ENCODE measurements at places on chromosomes 16 and 17.
A peak's percentile ranks its signal among the peaks of the same experiment; 100 is the strongest.

GRCh38 chr17:45425125-45425983 is 7.3 kb downstream of the ARHGAP27 start:
- no peak for DNase-seq

GRCh38 chr17:39095309-39095686 is 56.1 kb downstream of the PLXDC1 start:
- no peak for DNase-seq

GRCh38 chr17:8062807-8063483 is 24.1 kb downstream of the ALOX15B start:
- DNase-seq, result no peak

DNA sequence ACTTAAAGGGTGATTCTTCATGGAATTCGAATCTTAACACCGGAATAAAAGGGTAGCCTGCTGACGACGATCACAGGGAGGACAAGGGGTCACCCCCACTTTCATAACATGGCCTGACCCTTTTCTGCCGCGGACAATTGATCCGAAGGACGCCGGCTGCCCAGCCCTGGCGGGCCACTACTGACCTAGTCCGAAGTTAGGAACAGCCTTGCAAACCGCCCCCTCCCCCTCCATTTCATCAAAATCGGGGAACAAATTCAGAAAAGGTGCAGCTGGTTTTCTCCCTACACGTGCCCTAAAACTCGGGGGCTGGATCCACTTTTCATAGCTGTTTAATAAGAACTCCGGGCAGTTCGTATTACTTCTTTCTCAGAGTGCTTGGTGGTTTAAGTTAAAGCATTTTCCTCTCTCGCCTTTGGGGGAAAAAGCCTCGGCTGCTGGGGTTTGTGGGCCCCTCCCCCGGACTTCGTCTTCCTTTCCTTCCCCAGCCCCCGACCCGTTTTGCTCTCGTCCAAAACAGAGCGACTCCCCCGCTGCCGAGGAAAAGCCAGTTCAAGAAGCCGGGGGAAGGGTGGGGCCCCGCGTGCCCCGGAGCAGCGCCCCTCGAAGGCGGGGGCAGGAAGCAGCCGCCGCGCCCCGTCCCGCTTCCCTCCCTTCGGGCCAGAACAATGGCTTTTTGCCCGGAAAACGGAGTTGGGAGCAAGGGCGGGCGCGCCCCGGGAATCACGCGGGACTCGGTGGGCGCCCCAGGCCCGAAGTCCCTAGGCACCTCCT is 641 bp upstream of the CBX2 start:
- no peak for DNase-seq

DNA sequence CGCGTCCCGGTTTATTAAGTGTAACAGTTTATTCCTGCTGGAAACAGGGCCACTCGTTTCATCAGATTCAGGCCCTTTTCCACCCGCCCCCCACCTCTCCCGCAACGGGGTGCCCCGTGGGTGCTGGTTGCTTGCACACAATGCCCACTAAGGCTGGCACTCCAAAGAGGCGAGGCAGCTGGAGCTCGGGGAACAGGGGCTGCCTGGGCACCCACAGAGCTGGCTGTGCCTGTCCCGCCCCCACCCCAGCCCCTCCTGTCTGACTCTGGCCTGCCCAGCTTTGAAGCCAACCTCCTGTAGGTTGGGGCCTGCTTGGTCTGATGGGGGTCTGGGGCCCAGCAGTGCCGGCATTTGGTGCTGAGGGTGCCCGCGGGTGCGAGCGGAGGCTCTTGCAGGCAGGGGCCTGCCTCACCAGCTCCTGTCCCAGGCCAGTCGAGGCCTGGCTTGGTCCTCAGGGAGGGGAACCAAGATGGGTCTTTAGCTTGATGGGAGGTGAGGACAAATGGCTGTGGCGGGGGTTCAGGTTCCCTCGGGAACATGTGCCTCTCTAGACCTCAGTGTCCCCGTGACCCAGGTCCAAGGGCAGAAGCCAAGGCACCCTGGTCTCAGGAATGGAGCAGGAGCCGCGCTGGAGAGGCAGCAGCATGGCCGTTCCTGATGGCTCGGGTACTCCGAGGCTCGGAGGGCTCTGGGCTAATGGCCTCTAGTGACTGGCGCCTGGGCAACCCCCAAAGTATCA is 20.1 kb downstream of the MYBBP1A start:
- DNase-seq, result no peak

GRCh38 chr16:17970816-17971331 is 365.7 kb downstream of the NPIPA8 start:
- no peak for DNase-seq

GRCh38 chr17:20998571-20999043 is 44.2 kb downstream of the USP22 start:
- no peak for DNase-seq

GRCh38 chr16:35687071-35687470 is 2227.7 kb downstream of the TP53TG3F start:
- no peak for DNase-seq

DNA sequence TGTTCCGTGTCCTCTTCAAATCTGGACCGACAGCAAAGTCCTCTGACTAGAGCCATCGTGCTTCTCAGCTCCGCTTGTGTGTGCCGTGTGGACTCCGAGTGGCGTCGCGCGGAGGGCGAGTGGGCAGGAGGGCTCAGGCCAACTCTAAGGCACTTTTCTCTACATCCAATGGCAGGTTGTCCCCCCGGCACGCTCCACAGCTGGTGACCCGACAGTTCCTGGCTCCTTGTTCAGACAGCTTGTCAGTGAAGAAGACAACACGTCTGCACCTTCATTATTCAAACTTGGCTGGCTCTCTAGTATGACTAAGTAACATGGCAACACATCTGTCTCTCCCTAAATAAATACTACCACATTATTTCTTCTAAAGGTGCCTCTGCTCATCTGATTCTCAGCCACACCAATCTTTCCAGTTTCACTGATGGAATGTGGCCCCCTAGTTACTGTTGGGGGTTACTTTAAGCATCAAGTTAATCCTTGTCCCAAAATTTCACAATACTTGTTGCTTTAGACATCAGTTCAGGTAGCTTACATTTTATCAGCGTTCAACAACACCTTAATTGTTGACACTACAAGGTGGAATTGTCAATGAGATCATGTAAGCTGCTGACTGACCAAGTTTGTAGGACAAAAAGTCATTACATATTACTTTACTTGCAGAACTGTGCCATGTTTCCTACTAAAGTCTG is 15.4 kb downstream of the COG1 start:
- DNase-seq, result no peak

DNA sequence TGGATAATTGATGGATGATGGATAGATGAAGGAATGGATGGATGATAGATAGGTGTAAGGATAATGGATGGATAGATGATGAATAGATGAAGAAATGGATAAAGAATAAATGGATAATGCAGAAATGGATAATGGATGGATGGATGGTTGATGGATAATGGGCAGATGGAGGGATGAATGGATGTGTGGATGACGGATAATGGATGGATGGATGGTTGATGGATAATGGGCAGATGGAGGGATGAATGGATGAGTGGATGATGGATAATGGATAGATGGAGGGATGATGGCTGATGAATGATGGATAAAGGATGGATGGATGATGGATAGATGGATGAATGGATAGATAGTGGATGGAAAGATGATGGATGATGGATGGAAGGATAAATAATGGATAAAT is 239.2 kb downstream of the KATNIP start:
- no peak for DNase-seq

DNA sequence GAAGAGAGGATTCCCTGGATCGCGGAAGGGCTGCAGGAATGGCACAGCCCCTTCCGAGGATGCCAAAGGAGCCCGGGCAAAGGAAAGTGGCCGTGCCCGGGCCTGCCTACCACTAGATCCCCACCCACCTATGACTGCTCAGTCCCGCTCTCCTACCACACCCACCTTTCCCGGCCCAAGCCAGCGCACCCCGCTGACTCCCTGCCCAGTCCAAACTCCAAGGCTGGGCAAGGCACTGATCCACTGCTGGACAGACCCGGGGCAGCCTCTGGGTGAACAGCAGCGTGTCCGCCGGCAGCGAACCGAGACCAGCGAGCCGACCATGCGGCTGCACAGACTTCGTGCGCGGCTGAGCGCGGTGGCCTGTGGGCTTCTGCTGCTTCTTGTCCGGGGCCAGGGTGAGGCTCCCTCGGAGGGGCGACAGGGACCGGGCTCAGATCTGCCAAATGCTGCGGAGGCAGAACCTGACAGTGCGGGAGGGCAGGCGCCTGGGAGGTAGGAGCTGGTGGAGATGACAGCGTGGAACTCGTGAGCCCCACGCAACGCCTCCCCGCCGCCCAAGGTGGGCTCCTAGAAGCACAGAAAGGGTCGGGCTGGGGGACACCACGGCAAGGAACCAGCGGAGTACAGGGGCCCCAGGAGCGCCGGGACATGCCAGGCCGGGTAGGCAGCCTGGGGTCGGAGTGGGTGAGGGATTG is at the start of gene CES2:
Gene CES2, plus strand, starts transcription at position 203 of the 698 bp plus-strand sequence. Its CDS starts 120 bp downstream, at position 323.
- no peak for DNase-seq

GRCh38 chr17:19537111-19537510 is 3.5 kb downstream of the SLC47A1 start:
- no peak for DNase-seq

- no peak for DNase-seq
Measured at GRCh38 chr16:66846266-66846665, 2.1 kb downstream of the CA7 start.

DNA sequence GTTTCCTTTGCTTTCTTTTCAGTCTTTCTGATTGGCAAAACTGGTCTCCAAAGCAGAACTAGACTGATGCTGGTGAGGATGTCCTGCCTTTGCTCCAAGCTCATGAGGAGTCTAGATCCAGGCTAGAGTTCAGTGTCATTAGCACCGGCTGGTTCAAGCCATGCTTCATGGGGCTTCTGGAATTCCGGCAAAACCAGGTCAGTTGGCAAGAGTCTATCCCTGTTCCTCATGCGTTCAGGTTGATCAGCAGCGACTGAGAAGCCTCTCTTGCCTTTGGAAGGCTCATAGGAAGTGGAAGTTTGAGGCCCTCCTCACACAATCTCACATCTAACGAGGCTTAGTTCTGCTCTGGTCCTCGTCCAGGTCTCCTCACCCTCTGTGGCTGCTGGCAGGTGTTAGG is 194.3 kb downstream of the HS3ST3A1 start:
- no peak for DNase-seq

DNA sequence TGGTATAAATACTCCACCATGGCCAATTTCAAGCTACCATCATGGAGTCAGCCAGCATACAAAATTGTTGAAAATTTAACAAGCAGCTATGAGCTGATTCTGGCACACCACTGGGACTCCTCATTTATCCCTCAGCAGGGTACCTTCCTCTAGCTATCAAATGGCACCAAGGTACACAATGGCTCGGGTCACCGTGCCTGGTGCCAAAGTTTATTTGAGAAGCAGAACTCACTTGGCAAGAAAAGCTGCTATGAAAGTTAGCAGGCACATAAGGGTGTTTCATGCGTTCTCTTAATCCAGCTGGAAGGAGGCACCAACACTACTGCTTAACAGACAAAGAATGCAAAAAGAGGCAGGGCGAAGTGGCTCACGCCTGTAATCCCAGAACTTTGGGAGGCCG is 51.6 kb downstream of the IKZF3 start:
- DNase-seq, result no peak

DNA sequence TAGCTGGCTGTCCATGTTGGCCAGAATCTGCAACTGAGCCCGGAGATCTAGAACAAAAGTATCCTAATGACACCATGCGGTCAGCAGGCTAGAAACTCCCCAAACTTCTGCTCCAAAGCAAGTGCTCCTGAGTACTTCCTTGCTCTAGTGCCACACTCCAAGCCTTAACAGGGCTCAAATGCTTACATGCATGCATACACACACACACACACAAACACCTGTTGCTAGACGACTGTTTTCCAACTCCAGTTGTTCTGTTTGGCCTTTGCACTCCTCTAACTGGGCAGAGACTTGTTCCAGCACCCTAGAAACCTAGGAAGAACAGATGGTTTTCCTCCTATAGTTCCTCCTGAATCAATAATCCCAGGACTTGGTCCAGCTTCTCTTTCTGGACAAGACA is 7.7 kb upstream of the ALDOC start:
- DNase-seq, result no peak

- DNase-seq, result no peak
Measured at GRCh38 chr16:22763437-22764080, 50.4 kb upstream of the HS3ST2 start.

DNA sequence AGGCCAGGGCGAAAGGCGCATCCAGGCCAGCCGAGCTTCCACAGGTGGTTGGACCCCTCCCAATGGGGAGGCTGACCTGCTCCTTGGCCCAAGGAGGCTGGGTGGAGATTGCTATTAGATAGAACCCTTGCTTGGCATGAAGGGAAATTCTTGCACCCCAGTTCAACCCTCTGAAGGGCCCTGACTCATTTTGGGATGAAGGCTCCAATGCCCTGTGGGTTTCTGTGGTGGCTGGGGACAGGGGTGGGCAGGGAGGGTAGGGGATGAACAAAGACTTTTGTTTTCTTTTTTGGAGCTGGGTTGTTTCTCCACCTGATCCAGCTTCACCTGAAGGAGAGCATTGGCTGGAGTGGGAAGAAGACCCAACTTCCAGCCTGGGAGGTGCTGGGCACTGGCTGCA is 16.7 kb upstream of the TBX21 start:
- DNase-seq, result no peak

- DNase-seq, result no peak
Measured at GRCh38 chr17:75142236-75142971, 10.9 kb upstream of the NT5C start.

DNA sequence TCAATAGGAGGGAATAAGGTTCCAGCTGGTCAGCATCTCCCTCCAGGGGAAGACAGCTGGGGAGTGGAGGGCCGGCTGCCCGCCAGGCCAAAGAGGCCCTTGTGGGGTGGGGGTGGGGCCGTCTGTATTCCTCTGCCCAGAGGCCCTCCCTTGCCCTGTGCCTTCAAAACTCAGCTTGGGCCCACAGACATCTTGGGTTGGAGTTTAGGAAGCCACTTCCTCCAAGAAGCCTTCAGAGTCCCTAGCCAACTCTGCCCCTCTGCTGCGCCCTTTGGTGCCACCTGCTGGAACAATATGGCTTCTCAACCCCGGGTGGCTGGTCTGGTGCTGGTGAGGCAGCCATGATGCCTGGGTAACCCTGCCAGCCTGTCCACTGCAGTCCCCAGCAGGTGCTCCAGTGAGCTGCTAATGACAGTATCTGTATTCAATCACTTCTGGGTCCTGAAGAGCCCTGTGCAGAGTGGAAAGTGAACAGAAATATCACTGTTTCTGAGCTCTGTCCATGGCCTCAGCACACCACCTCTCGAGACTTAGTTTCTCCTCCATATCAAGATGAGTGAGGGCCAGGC is 16.7 kb downstream of the HSD11B2 start:
- DNase-seq, result peak; percentile 72

GRCh38 chr16:52033992-52034391 is 513.0 kb downstream of the TOX3 start:
- DNase-seq, result no peak

DNA sequence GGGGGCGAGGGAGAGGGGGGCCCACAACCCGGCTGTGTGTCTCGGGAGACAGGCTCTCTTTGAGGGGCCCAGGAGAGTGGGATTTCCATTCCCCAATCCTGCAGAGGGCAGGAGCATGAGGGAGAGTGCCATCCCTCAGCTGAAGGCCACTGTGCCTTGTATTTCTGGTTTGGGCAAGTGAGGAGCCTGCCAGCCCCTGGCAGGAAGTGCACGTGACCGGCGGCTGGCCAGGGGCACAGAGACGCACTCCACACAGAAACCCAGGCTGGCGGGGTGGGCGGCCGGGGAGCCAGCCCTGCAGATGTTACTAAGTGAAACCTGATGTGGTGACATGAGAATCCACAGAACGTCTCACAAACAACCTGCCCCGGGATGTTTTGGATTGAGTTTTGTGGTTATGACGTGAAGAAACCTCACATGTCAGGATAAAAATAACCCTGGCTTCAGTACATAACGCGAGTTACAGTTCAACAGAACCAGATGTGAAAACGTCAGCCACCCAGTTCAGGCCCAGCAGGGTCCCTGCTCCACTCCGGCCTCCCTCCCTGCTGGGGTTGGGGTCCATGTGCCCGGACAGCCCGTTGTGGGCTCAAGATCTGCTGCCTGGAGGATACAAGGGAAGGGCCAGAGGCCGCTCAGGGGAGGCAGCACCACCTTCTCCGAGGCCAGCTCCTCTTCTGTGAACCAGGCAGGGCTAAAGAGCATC is 51.7 kb upstream of the MTSS2 start:
- peak; percentile 65 for DNase-seq
